ENCODE measurements at places on chromosomes 5 and 9.

DNA sequence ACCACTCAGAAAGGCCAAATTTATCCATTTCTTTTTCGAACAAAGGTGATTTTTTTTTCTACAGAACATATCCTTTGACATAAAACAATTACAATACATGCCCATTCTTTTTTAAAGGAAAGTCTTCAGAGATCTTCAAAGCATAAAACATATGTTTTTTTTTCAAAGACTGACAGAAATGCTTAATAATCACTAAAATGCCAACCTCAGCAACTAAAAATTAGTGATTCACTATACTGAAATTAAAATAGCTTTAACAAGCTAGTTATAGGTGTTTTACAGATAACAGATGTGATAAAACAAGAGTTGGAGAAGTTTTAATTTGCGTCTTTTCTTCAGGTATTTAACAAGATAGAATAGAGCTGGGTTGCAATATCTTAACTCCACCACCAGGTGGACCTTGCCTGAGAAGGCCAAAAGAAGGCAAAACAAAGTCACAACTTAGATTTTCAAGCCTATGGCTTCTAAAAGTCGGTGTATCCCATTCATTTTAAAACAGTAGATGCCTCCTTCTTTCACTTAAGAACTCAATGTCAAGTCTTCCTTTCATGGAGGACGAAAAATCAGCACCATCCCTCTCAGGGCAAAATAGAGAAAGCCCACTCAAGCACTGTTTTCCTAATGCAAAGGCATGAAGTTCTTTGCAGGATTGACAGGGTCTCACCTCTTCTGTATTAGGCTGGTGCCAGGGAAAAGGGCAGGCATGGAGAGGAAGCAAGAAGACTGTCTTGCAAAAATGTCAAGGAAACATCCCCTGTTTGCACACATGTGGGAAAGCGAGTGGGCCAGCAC lies 31.1 kb upstream of the CPLX2 start:
- H3K4me3 ChIP-seq: no peak overlapping the region
- no peak overlapping the region for H3K27ac ChIP-seq

GRCh38 chr9:76738402-76738801 lies 25.8 kb upstream of the PCA3 start:
- no peak overlapping the region for H3K4me3 ChIP-seq
- DNase-seq: no peak
- peaks cover 45% of the 10 kb centered on the region for H3K27me3 ChIP-seq

- peaks cover 5% of the 10 kb centered on the region for H3K36me3 ChIP-seq
- H3K4me3 ChIP-seq: no peak overlapping the region
- peaks cover 13% of the 10 kb centered on the region for H3K27me3 ChIP-seq
- DNase-seq: no peak
Measured at GRCh38 chr5:150625831-150626746, 14.4 kb upstream of the SYNPO start.

DNA sequence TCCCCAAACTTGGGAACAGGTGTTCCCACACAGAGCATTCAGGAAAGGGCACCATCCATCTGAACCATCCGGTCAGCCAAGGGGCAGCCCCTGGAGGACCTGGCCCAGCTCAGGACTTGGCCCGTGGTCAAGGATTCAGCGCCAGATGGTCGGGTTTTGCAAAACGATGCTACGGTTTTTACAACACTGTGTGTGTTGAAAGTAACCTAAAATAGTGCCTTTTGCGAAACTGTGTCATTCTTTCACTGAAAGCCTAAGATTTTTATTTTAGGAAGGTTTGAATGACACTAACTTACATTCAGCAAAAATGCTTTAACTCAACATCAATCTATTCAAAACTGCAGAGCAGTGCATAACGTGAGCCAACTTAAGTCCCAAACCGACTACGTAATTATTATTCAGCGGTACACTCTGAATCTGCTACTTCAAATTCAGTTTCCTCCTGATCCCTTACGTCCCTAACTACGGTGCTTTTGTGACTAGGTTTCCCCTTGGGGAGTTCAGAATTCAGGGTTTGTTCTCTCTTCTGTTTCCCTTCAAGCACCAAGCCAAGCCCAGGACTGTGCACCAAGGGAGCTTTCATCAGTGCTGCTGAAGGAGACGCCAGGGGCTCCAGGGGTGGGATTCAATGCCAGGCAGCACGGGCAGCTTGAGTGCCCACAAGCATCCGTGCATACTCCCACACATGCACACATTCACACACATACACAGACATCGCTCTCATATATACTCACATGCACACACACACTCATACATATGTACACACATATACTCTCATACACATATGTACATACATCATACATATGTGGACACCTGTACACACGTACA lies 25.8 kb downstream of the LPCAT1 start:
- H3K4me1 ChIP-seq: peaks cover 71% of the 10 kb centered on the region
- peak overlapping the region; percentile 93 for H3K27ac ChIP-seq
- peaks cover 4% of the 10 kb centered on the region for H3K36me3 ChIP-seq
- DNase-seq: no peak

- no peaks in the 10 kb centered on the region for H3K27me3 ChIP-seq
- DNase-seq: no peak
- peaks cover 14% of the 10 kb centered on the region for H3K4me1 ChIP-seq
- H3K27ac ChIP-seq: peak overlapping the region; percentile 11
- H3K36me3 ChIP-seq: peaks cover 6% of the 10 kb centered on the region
Measured at GRCh38 chr5:124941051-124942049, 194.9 kb upstream of the ZNF608 start.

GRCh38 chr5:95843733-95844223 lies 21.3 kb upstream of the GLRX start:
- DNase-seq: no peak
- no peaks in the 10 kb centered on the region for H3K27me3 ChIP-seq

GRCh38 chr9:110152704-110153374 lies 55.1 kb downstream of the C9orf152 start:
- no peaks in the 10 kb centered on the region for H3K27me3 ChIP-seq
- no peak overlapping the region for H3K4me3 ChIP-seq
- H3K4me1 ChIP-seq: peaks cover 80% of the 10 kb centered on the region
- DNase-seq: no peak

- no peaks in the 10 kb centered on the region for H3K4me1 ChIP-seq
- H3K4me3 ChIP-seq: no peak overlapping the region
- no peak for DNase-seq
- H3K27me3 ChIP-seq: peaks cover 9% of the 10 kb centered on the region
- H3K36me3 ChIP-seq: no peaks in the 10 kb centered on the region
- H3K27ac ChIP-seq: no peak overlapping the region
Measured at GRCh38 chr9:120344230-120344629, 235.7 kb downstream of the CDK5RAP2 start.

DNA sequence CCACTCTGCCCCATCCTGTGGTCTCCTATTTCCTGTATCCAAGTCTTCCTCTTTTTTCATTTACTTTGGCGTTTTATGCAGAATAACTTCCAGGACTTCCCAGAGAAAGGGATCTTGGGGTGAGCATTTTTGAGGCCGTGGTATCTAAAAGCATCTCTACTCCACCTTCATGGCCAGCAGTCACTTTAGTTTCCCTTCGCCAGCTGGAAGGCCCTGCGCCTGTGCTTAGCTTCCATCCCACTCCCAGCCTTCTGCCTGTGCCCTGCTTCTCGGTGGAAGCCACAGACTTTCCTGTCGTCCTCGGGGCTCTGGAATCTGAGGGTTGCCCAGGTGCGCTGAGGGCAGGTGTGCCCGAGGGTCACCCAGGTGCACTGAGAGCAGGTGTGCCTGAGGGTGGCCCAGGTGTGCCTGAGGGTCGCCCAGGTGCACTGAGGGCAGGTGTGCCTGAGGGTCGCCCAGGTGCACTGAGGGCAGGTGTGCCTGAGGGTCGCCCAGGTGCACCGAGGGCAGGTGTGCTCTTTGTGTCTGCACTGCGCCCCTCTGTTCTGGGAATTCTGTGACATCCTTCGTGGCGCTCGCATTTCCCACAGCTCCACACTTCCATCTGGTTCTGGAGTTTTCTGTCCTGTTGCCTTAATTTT lies 32.4 kb upstream of the LRRC14B start:
- H3K4me1 ChIP-seq: no peaks in the 10 kb centered on the region
- no peak for DNase-seq
- H3K27ac ChIP-seq: no peak overlapping the region
- no peaks in the 10 kb centered on the region for H3K36me3 ChIP-seq

DNA sequence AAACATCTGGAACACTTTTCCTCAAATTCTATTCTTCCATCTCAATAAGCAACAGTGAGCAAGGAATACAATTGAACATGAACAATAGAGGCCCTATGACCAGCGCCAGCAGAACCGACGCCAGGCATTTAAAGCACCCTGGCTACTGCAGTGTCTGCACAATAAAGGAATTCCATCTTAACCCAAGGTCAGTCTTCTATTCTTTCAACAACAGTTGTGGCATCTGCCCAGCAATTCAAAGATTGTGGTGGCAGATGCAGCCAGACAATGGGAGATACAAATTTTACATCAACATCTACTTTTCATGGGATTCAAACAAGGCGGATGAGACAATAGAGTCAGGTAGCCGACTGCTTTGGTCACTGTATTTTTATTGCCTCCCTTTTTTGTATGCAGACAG lies 65.9 kb downstream of the ELL2 start:
- H3K4me1 ChIP-seq: peaks cover 4% of the 10 kb centered on the region
- no peak overlapping the region for H3K4me3 ChIP-seq
- no peaks in the 10 kb centered on the region for H3K27me3 ChIP-seq

GRCh38 chr5:102715082-102715807 lies 39.9 kb upstream of the PAM start:
- no peak for DNase-seq
- H3K27me3 ChIP-seq: peaks cover 7% of the 10 kb centered on the region
- H3K27ac ChIP-seq: no peak overlapping the region
- H3K36me3 ChIP-seq: no peaks in the 10 kb centered on the region
- H3K4me1 ChIP-seq: no peaks in the 10 kb centered on the region
- H3K4me3 ChIP-seq: no peak overlapping the region

- H3K4me3 ChIP-seq: no peak overlapping the region
- peaks cover 24% of the 10 kb centered on the region for H3K4me1 ChIP-seq
- peaks cover 9% of the 10 kb centered on the region for H3K27me3 ChIP-seq
- H3K27ac ChIP-seq: no peak overlapping the region
- DNase-seq: no peak
Measured at GRCh38 chr5:139760066-139761056, 35.2 kb upstream of the PSD2 start.

DNA sequence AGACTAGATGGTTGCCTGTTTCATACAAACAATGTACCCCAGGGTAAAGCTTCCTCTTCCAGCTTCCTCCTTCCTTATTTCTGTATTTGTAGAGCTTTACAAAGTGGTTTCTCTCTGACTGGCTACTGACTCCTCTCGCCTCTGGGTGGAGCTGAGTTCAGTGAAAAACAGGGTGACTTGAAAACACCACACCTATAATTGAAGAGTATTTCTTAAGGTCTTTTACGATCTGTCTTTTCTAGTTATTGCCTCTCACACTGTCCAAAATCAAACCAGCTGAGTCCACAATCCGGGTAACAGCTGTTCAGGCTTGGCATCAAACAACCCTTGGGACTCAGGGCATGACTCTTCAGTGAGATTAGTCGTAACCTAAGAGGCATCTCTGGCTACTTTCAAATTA lies 200.4 kb downstream of the ARRDC3 start:
- H3K4me1 ChIP-seq: peaks cover 8% of the 10 kb centered on the region
- H3K27ac ChIP-seq: no peak overlapping the region
- no peak for DNase-seq
- H3K27me3 ChIP-seq: peaks cover 16% of the 10 kb centered on the region
- H3K36me3 ChIP-seq: no peaks in the 10 kb centered on the region
- H3K4me3 ChIP-seq: no peak overlapping the region

DNA sequence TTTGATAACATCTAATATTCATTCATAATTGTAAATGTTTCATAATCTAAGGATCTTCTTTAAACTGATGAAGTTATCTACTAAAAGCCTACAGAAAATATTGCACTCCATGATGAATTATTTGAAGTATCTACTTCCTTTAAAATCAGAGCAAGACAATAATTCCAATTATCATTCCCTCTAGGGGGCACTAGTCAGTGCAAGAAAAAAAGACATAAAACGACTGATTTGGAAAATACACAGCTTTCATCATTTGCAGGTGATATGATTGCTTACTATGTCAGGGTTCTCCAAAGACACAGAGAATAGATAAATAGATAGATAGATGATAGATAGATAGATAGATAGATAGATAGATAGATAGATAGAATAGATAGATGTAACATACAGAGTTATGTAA lies 13.5 kb upstream of the GRM6 start:
- no peaks in the 10 kb centered on the region for H3K36me3 ChIP-seq
- H3K4me1 ChIP-seq: no peaks in the 10 kb centered on the region
- peaks cover 14% of the 10 kb centered on the region for H3K27me3 ChIP-seq
- H3K4me3 ChIP-seq: no peak overlapping the region

Measured in natural killer cell treated with Interleukin-12 subunit alpha and Interleukin-12 subunit beta and Interleukin-15 and Interleukin-18, amount 100 ng/mL, for 72 hours (primary cell).